Putamen (tissue), 1 donor: ENCODE measurements at places on chromosomes 6 and 20.

- DNase-seq, result no peak
Measured at GRCh38 chr20:41005361-41005729, 23.3 kb upstream of the TOP1 start.

DNA sequence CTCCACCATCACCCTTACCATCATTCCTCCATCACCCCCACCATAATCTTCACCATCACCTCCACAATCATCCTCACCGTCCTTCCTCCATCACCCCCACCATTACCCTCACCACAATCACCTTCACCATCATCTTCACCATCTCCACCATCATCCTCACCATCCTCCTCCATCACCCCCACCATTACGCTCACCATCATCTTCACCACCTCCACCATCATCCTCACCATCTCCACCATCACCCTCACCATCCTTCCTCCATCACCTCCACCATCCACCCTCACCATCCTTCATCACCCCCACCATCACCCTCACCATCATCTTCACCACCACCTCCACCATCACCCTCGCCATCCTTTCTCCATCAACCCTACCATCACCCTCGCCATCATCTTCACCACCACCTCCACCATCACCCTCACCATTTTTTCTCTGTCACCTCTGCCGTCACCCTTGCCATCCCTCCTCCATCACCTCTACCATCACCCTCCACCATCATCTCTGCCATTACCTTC is 33.1 kb upstream of the MPC1 start:
- no peak for DNase-seq

GRCh38 chr6:135801755-135802465 is 49.6 kb upstream of the PDE7B start:
- no peak for DNase-seq

GRCh38 chr6:139370999-139371345 is 3.5 kb downstream of the CITED2 start:
- DNase-seq, result no peak

- DNase-seq, result no peak
Measured at GRCh38 chr6:153942361-153942760, 96.7 kb upstream of the OPRM1 start.

GRCh38 chr6:113147544-113147943 is 709.6 kb upstream of the MARCKS start:
- no peak for DNase-seq

DNA sequence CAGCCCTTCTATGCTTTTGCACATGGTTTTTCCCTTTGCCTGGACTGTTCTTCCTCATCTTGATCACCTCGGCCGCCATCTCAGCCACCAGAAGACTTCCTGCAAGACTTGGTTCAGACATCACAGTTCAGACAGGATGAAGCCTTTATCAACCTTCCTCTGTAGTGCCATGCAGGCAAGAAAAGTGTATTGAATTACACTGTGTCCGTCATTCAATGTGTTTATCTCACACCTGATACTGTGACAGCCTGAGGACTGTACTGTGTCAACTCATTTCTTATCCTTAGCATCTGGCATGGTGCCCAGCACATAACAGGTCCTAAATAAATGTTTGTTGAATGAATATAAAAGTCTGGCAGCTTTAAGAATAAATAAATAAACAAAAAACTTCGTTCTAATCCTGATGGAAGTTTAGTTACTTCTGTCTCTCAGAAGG is 133.3 kb upstream of the MAN1A1 start:
- DNase-seq, result no peak

GRCh38 chr20:39946053-39946810 is 742.8 kb downstream of the MAFB start:
- no peak for DNase-seq

- DNase-seq, result no peak
Measured at GRCh38 chr6:16481697-16482399, 243.5 kb downstream of the GMPR start.

GRCh38 chr20:61146023-61146422 is 106.0 kb upstream of the CDH4 start:
- DNase-seq, result no peak

DNA sequence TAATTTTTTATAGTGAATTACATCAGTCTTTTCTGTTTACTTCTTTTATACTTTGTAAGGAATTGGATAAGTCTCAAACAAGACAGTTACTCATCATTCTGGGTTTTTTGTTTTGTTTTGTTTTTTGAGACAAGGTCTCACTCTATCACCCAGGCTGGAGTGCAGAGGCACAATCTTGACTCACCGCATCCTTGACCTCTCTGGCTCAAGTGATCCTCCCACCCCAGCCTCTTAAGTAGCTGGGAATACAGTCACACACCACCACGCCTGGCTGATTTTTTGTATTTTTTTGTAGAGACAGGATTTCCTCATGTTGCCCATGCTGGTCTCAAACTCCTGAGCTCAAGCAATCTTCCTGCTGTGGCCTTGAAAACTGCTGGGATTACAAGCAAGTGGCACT is 524.3 kb downstream of the EYS start:
- no peak for DNase-seq

DNA sequence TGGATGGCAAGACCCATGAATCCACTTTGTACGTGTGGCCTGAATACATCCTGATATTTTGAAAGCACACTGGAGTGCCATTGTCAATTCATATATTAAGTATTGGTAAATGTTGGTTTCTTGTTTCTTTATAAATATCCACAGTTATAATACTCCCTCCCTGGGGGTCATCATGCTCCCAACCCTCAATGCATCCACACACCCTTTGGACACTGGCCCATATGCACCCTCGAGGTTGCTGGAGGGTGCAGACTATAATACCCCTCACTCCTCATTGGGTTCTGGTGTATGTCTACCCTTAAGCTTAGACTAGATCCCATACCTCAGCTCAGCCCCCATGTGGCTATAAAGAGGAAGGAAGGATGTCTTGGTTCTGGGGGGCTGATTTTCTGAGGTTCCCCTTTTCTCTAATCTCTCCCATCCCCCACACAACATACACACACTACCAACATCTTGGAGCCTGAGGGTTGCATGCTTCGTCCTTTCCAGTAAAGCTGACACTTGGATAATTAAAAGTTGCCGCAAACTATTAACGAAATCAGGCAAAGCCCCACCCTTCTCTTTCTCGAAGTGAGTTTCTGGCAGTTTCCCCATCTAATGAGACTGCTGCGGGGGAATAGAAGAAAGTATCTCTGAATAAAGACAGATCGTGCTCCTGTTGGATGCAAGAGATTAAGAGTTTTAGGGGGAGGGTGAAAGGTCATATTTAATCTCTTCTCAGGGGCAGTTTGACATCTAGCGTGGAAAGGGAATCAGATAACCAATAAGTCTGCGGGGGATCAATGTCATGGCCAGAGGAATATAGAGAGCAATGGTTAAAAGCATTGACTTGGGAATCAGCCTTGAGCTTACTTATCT is 7.4 kb downstream of the PIM1 start:
- DNase-seq, result no peak

DNA sequence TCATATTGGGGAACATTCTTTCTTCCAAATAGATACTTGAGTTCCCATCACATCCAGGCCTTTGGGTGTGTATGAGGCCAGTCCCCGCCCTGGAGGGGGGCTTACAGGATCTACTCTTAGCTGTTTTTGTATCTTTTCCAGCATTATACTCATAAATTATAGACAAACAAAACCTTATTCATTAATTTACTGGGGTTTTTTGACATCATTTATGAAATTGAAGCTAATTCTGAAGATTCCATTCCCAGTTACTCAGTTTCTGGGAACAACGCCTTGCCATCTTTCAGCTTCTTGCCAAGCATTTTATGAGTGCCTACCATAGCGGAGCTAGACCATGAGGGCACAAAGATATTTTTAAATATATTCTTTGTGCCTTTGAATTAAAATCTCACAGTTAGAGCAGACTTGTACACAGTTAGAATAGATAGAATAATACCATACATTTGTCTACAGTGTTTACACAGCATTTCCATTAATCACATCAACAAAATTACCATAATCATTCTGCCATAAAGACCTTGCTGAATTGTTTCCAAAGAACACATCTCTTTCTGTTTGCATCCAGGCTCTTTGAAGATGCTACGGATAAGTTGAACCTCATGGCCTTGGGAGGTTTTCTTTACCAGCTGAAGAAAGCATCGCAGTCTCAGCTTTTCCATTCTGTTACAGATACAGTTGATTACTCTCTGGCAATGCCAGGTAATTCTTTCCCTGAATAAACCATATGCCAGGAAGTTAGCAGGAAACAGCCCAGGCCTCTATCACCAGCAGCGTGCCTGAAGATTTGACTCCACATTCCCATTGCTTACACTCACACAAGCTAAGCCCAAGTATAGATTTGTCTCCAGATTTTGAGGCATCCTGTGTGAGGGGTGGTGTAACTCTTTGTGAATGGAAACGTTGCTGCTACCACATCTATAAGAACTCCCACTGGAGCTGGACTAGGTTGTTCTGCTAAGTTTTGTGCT is 75.4 kb upstream of the PBOV1 start:
- DNase-seq, result no peak

DNA sequence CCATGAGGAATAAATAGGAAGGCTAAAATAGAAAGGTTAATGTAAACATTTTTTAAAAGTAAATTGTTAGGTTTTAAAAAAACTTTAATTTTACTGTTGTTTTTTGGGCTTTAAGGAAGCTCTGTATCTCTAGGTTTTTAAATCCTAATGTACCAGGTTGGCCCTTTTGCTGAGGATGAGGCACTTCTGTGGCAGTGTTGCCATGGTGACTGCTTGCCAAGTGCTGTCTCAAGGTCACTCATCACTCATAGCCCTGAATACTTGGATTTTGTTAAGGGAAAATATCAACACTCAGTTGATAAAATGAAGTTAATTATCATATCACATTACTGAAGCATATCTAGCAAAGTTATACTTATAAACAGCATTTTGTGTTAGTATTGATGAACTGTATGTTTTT is 50.2 kb downstream of the NCOA3 start:
- DNase-seq, result no peak

DNA sequence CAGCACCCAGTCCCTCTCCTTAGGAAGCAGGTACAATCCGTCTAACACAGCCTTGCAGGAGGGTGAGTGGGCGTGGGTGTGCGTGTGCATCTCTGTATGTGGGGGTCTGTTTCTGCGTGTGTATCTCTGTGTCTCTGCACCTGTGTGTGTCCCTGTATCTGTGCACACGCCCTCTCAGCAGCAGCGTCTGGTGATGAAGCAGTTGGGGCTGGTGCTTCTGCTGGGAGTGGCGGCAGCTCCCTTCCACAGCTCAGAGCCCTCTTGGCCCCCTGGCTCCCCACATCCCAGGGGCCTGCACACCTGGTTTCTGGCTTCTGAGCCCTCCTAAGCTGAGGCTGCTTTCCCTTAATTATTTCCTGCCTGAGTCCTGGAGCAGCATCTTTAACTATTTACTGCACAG is 49.5 kb upstream of the CCDC167 start:
- DNase-seq, result no peak

GRCh38 chr6:90383196-90383822 is 86.7 kb upstream of the BACH2 start:
- DNase-seq, result no peak

DNA sequence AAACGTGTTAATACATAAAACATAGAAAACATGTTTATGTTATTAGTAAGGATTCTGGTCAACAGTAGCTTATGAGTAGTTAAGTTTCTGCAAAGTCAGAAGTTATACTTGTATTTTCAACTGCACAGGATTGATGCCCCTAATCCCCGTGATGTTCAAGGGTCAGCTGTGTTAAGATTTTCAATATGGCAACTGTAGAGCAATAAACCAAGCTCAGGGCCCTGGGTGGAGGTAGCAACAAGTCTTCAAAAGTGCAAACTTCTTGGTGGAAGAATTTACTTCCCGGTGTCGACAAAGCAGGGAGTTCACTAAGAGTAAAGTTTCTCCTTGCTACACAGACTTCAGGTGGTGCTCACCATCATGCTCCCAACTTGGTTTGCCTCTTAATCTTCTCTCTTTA is 4.1 kb upstream of the BCAS1 start:
- DNase-seq, result no peak

- DNase-seq, result no peak
Measured at GRCh38 chr6:38169977-38170526, 350.5 kb downstream of the ZFAND3 start.

GRCh38 chr6:162688751-162689345 is 38.7 kb downstream of the PRKN start:
- DNase-seq, result no peak

- DNase-seq, result no peak
Measured at GRCh38 chr6:87701344-87701675, 723 bp downstream of the AKIRIN2 start.

DNA sequence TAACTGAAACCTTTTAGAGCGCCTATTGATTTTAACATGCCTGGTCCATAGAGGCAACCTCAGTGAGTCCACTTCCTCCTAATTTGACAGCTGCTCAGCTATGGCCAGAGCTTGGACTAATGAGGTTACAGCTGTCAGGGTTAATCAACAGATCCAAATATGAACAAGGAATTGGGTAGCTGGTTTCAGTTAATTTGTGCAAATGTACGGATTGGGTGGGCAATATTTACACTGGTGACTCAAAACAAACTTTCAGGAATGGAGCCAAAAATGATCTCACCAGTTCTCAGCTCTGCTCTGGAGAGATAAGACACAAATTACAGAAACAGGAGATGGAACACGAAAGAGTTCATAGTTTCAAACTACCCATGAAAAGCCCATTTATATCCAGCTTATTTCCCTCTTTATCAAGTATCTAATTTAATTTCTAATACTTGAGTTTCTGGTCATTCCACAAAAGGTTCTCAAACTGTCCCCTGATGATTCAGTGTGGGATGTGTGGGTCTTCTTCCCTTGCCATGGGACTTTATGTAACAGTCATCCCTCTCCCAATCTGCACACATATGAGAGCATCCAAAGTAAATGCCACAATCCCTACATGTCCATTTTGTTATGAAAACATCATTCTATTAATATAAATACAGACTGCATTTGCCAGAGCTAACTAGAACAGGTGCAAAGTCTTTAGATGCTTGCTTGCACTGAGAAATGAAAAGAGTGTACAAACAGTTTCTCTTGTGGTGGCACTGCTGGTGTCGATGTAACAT is 149.9 kb downstream of the RPS12 start:
- DNase-seq, result no peak

DNA sequence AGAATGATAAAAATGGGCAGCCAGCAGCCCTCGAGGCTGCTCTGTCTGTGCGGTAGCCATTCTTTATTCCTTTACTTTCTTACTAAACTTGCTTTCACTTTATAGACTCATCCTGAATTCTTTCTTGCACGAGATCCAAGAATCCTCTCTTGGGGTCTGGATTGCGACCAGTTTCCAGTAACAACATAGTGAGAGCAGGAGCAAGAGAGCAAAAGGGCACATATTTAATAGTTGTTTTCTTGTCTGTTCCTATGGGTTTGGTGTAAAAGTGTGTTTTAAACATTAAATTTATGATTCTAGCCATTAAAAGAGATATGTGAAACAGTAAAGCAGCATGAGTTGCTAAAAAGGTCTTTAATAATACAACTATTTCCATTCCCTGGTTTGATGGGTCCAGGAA is 78.8 kb upstream of the OPRM1 start:
- DNase-seq, result no peak

- no peak for DNase-seq
Measured at GRCh38 chr6:12024699-12025434, 12.8 kb downstream of the HIVEP1 start.
